NCI-H187 (cell line): ENCODE measurements at places on chromosomes 7 and 10.

GRCh38 chr7:36115448-36116321 lies 37.4 kb upstream of the EEPD1 start:
- DNase-seq: no peak

DNA sequence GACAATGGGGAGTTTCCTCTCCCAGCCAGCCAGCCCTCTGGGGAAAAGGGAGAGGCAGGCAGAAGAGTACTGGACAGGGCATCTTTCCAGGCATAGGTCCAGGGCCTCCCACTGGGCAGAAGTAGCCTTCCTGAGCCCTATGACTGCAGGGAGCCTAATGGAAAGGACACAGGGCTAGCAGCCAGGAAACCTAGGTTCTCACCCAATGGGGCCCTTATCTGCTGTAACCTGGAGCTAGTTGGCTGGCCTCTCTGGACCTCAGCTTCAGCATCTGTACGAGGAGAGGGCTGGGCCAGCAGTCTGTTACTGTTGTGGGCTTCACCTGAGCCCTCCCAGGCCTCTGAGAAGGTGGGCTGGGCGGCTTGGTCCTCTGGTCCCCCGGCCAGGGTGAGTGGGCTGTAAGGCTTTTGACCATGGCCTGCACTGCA lies 22.4 kb downstream of the LDB3 start:
- no peak for DNase-seq

- no peak for DNase-seq
Observed at GRCh38 chr10:5599613-5600520, 66.5 kb downstream of the ASB13 start.

- DNase-seq: no peak
Observed at GRCh38 chr10:32960022-32960421, 2.0 kb upstream of the ITGB1 start.

DNA sequence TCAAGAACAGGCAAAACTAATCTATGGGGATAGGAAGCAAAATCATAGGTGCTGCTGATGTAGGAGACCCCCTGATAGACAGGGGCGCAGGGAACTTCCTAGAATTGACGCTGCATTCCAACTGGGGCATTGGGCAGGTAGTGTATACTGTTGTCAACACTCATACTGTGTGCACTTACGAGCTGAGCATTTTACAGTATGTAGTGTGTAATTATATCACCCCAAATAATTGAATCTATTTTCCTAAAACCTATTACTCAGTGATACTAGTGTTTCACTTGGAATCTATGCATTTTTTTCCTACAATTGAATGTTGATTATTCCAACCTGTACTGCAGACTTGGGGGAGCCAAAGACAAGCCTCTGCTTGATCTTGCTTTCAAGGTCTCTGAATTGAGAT lies 207.0 kb upstream of the PRKCQ start:
- DNase-seq: no peak

- no peak for DNase-seq
Observed at GRCh38 chr7:106524690-106525059, 136.3 kb downstream of the CCDC71L start.

- no peak for DNase-seq
Observed at GRCh38 chr7:140058517-140058916, 4.2 kb downstream of the PARP12 start.

GRCh38 chr7:129843978-129844840 lies 108.6 kb downstream of the UBE2H start:
- no peak for DNase-seq

- DNase-seq: no peak
Observed at GRCh38 chr7:115106316-115106715, 184.4 kb downstream of the MDFIC start.

DNA sequence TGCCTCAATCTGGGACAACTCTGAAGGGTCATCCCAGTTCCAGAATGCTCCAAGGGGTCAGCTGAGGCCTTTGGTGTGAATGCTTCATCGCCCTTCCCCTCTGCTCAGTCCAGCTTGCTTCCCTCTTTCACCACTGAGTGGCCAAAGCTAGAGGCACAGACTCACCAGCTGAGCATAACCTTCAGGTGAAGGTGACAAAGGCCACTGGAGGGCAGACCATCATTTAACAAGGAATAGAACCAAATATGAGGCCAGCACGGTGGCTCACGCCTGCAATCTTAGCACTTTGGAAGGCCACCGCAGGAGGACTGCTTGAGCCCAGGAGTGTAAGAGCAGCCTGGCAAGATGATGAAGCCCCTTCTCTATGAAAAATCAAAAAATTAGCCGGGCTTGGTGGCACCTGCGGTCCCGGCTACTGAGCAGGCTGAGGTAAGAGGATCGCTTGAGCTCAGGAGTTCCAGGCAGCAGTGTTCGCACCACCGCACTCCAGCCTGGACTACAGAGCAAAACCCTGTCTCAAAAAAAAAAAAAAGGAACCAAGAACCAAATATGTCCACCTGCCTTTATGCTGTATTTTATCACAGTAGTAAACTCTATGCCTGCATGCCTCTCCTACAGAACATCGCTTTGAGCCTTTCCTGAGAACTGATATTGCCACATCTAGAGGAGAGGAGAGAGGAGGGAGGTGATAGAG lies 13.4 kb downstream of the PRKAG2 start:
- DNase-seq: no peak

DNA sequence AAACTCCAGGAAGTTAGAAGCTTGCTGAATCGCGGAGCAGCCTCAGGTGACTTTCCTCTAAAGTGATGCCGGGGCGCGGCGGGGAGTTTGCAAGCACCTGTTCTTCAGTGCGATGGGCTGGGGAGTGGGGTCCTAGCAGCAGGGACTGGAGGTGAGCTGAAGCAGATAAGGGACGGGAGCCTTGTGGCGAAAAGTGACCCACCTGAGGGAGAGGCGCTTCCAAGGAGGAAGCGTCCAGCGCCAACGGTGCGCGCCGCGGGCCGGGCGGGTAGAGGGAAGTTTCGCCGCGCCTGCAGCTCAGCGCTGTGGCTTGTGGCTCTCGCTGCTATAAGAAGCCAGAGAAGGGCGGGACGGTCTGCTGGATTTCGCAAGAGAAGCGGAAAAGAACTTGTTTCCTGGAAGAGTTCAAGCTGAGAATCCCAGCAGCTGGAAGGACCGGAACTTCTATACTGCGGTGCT lies at the start of gene STEAP4:
Gene STEAP4 (minus strand): TSS at position 305 of the 459 bp plus-strand sequence. CDS start 22,625 bp downstream, outside the sequence.
- DNase-seq: no peak

GRCh38 chr7:98870121-98870651 lies 372 bp upstream of the TMEM130 start:
- no peak for DNase-seq

- DNase-seq: no peak
Observed at GRCh38 chr7:24660546-24660945, 87.3 kb downstream of the PALS2 start.

GRCh38 chr7:102828286-102828685 lies 79.5 kb downstream of the FAM185A start:
- no peak for DNase-seq

DNA sequence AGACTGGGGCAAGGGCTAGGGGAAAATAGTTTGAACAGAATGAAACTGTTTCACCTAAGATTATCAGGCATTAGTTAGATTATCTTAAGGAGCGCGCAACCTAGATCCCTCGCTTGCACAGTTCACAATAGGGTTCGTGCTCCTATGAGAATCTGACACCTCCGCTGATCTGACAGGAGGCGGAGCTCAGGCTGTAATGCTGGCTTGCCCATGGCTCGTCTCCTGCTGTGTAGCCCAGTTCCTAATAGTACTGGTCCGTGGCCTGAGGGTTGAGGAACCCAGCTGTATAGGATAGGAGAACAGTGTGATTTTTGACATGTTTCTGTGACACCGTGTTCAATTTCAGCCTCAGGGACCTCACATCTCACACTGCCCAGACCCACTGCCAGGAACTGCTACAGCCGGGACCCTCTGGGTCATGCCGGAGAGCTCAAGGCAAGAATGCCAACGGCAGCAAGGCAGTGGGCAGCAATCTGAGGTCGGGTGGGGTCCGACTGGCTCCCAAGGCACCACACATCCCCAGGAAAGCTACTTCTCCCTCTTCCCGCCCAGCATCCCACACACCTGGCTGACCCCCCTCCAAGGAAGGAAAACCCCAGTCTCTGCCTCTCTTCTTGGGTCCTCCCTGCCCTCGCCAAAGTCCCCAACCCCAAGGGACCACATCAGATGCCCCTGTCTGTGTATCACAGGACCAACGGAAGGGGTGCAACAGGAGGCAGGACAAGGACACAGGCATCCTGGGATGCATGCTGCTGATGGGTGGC lies 31.7 kb downstream of the CAMK2B start:
- no peak for DNase-seq

DNA sequence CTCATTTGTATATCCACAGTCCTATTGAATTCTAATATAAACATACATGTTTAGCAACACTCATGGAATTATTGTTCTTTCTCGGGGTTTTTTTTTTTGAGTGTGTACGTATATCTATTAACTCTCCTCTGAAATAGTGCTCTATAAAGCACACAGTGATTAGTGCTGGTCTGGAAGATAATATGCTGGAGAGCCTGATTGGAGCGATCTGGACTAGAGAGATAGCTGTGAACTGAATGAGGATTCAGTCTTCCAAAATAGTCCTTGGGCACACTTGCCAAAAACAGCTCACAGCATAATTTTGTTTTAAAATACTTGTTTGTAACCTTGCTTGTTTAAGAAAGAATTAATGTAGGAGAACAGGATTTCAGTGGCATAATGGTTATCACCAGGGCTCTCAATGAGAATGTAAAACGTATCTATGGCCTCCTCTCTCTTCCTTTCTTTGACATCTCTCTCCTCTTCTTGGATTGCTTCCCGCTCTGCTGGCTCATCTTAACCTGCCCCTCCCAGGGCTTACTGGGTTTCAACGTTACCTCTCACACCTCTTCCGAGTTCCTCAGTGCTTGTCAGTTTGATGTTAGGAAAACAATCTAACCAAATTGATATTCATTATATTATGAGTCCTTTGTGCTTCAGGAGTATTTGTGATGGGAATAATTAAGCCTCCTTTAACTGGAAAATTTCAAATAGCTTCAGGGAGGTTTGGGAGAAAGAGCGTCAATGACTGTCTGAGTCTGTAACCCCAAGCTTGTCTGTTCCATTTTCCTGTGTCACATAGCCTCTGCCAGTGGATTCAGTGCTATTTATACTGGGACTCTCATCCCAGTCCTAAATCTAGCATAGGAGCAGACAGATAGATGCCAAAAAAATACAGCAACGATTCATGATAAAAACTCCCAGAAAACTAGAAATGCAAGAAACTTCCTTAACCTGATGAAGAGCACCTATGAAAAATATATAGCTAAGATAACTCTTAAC lies 16.2 kb upstream of the AGK start:
- no peak for DNase-seq
